ENCODE measurements at places on chromosomes 13 and 19.

DNA sequence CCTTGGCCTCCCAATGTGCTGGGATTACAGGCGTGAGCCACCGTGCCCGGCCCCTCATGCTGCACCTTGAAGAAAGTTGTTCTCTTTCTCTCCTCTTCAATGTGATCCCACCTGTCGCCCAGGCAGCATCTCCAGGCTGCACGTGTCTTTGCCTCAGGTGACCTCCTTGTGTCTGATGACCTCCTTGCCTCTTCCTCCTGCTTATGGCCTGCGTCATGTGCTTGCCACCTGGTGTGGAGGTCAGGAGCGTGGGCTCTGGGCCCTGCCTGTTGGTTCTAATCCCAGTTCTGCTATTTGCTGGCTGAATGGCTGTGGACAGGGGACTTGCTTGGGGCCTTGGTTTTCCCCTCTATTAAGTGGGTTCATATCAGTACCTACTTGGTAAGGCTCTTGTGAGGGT is 6.3 kb downstream of the BICRA start:
- DNase-seq = no peak

- DNase-seq = no peak
These were observed 6.3 kb downstream of the C19orf12 start for GRCh38 chr19:29708554-29709439.

- DNase-seq = no peak
These were observed 1.3 kb downstream of the ZNF607 start for GRCh38 chr19:37718304-37718703.

GRCh38 chr19:47414469-47414868 is 4.9 kb downstream of the MEIS3 start:
- DNase-seq = no peak

DNA sequence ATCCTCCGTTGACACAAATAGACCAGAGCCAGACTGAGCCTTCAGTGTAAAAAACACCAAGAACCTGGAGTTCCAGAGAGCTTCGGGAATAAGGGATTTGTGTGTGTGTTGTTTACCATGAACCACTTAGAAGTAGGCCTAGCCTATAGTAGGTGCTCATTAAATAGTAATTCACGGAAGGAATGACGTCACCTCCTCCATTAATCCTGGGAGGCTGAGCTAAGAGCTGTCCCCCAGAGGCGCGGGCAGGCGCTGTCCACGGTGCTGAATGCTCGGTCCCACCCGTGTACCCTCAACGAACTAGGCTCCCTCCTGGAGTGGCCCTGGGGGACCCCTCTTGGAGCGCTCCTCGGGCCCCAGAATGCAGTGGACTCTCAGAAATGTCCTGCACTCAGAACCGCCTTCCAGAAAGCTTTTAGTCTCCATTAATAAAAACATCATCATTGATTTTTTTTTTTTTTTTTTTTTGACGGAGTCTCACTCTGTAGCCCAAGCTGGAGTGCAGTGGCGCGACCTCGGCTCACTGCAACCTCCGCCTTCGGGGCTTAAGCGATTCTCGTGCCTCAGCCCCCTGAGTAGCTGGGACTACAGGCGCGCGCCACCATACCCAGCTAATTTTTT is 6.5 kb downstream of the UNC13A start:
- DNase-seq = peak; percentile 23

DNA sequence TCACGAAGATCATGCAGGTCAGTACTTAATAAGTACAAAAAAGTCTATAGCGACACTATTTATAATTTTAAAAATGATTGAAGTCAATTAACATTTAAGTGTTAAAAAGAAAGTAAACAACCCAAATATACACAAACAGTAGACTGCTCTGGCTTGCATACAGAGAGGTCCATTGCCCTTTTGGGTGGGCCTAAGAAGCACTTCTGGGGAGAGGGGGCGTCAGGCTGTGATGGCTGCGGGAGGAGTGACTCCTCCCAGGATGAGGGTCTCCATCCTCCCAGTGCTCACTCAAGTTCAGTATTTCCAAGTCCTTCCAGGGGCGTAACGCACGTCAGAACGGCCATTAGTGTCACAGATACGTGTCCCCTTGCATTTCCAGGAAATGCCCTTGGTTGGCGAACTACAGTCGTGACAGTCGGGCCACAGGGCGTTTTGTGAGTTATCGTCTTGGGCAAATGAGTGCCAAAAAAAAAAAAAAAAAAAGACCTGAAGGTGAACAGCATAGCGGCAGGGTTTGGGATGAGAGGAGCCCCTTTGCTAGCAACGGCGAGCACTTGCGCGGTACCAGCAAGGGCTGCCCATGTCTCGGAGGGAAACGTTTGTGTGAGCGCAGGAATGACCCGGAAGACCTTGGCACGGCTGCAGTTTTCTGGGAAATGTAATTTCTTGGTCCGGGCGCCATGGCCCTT is at the start of gene SCGB2B2:
Gene SCGB2B2 (minus strand): TSS at position 463 of the 689 bp plus-strand sequence. CDS start 82,596 bp downstream, outside the sequence.
- DNase-seq = peak; percentile 86

DNA sequence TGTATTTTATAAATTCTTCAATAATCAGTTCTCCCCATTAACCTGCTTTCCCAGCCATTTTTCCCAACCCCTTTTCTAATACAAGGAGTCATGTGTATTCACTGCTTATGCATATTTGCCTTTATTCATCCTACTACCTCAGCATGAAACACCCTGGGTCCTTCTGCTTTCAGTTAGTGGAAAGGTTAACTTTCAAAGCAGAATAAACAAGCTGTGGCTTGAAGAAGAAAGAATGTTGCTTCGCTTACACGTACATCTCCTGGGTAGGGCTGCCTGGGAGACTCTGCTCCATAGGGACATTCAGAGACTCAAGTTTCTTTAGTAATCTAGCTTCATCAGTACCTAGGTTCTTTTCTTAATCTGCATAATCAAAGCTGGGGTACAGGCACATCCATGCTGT is 567.8 kb upstream of the SLC10A2 start:
- no peak for DNase-seq

DNA sequence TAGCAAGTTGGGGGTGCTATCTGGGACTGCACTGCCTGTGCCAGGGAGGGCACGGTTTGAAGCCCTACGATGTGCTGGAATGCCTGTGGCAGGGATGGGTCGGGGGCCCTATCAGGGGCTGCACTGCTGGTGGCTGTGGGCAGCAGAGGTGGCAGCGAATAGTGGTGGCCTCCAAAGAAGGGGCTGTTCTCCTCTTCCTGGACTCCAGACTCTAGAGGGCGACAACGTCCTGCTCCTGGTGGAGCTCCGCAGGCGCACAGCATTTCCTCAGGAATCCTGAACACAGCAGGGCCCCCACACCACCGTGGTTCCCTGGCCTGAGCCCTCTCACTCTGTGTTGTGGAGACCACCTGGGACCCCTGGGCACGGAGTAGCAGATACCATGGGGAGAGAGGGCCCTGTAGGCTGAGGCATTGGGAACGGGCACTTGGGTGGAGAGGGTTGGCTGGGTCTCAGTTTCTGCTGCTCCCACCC is 145.6 kb downstream of the TNFRSF19 start:
- DNase-seq = no peak

DNA sequence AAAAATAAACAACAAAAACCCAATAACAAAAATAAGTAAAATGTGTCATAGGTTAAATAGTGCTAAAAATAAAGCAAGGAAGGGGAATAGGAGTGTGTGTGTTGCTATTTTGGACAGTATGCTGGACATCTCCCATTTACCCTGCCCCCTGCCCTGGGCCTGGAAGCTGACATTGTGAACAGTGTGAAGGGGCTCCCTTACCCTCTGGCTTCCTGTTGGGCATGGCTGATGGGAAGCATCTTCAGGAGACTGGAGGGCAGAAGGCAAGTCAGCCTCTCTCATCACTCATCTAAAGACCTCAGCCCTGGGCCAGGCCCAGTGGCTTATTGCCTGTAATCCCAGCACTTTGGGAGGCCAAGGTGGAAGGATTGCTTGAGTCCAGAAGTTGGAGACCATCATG is 26.7 kb downstream of the KCTD15 start:
- DNase-seq = no peak

GRCh38 chr19:17061691-17062090 is 13.6 kb downstream of the HAUS8 start:
- no peak for DNase-seq

- DNase-seq = no peak
These were observed 5.4 kb upstream of the ARGLU1 start for GRCh38 chr13:106573284-106573846.

DNA sequence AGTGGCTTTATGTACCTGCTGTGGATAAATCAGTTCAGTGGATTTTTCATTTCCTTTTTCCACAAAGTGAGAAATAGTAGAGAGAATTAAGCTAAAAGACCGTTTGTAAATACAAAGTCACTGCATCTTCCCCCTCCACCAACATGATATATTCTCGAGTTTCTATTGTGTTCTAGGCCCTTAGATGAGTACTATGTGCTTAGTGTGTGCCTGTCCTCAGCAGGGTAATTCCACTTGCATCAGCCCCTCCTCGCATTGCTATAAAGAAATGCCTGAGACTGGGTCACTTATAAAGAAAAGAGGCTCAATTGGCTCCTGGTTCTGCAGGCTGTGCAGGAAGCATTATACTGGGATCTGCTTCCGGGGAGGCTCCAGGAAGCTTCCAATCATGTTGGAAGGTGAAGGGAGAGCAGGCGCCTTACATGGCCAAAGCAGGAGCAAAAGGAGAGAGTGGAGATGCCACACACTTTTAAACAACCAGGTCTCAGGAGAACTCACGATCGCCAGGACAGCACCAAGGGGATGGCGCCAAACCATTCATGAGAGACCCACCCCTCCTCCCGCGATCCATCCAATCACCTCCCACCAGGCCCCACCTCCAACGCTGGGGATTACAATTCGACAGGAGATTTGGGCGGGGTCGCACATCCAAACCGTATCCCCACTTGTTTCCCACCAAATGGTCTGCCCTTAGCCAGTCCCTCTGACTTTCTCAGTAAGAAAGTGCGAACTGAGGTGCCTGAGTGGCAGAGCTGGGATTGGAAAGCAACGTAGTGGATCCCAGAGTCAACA is 102.3 kb upstream of the ABCC4 start:
- DNase-seq = no peak

DNA sequence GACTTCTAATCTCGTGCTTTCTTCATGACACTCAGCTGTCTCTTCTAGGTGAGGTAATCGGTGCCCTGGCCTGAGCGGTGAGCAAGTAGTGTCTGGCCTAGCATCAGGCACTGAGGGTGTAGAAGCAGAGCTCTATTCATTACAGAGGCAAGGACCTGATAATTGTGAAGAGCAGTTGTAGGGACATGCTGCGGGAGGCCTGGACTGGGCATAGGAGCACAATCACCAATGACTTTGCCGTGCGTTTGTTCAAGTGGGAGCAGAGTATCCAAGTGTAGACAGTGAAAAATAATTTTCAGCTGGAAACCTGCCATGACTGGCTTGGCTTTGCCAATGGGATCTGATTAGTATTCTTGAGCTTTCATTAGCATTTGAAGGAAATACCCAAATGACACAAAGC is 32.1 kb upstream of the DCLK1 start:
- DNase-seq = no peak

GRCh38 chr19:1063909-1064660 is 2.9 kb upstream of the ARHGAP45 start:
- DNase-seq = no peak

- no peak for DNase-seq
These were observed 1.9 kb upstream of the MADCAM1 start for GRCh38 chr19:494171-495080.

All from CD4-positive, alpha-beta T cell treated with Interleukin-21 for 1 hour (primary cell).